ENCODE measurements at places on chromosomes 11 and 22.

DNA sequence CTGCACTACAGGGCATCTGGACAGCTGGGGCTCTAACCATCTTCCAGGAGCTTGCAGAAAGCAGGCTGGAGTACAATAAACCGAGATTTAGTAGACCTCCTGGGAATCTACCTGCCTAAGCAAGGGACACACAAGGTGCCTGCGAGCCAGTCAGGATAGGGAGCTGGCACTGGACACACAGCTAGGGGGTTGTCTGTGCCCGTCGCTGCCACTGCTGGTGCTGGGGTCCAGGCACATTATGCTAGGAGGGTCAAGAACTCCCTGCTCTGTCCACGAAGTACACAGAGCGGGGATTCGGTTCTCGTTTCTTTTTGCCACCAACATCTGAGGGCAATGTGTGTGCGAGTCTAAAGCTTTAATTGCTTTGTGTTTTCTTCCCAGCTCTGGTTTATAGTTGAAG is 4.2 kb downstream of the RIC8A start:
- DNase-seq: no peak

DNA sequence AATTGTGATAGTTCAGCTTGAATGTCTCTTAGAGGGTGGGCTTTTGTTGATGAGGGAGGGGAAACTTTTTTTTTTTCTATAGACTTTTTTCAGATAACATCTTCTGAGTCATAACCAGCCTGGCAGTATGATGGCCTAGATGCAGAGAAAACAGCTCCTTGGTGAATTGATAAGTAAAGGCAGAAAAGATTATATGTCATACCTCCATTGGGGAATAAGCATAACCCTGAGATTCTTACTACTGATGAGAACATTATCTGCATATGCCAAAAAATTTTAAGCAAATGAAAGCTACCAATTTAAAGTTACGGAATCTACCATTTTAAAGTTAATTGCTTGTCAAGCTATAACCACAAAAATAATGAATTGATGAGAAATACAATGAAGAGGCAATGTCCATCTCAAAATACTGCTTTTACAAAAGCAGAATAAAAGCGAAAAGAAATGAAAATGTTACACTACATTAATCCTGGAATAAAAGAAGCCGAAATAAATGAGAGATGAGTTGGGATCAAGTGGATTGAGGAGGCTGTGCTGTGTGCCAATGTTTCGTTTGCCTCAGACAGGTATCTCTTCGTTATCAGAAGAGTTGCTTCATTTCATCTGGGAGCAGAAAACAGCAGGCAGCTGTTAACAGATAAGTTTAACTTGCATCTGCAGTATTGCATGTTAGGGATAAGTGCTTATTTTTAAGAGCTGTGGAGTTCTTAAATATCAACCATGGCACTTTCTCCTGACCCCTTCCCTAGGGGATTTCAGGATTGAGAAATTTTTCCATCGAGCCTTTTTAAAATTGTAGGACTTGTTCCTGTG is 3.9 kb downstream of the MALAT1 start:
- peak; percentile 73 for DNase-seq

DNA sequence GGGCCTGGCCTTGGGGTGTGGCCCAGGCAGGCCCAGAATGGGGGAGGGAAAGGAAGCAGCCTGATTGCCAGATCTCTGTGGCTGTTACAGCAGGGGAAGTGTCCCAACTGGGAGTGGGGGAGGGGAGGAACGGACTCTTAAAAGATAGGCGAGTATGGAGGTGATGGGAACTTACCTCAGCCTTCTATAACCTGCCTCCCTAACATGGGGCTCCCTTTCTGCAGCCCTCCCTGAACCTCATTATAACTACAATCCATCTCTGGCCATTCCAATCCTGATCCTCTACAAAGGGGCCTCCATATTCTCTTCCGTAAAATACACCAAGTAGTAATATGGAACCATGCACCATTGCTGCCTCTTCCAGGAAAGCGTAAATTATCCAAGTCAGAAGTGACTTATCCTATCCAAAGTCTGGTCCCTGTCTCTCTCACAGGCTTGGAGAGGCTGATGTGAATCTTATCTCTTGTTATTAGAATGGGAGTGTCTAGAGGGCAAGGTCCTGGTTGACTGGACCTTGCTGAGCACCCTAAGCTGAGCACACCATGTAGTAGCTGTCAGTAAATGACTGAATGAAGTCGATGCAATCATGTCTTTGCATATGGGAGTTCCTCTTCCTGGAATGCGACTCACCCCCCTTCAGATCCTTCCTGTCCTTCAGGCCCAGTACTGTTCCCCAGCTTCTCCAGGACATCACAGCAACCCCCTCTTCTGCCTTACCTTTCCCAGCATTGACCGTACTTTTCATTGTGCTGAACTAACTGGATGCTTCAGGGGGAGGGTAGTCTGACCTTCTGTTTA is 5.9 kb downstream of the RHOG start:
- no peak for DNase-seq

DNA sequence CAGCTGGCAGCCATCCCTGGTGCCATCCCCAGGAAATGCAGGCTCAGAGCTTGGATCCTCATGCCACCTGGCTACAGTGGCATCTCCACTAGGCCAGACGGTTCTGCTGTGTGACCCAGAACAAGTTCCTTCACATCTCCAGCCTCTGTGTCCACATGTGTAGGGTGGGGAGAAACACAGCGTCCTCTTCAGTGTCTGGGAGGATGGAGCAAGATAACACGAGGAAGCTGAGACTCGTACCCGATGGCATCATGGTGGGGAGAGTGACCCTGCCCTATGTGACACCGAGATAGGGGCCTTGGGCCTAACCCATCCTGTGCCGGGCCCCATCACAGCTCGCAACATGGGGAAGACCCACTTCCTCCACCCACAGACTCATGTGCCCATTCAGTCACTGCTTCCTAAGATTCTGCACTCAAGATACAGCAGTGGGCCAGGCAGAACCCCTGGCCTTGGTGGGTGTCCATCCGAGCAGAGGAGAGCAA is 78.5 kb downstream of the MORC2 start:
- peak; percentile 2 for DNase-seq

DNA sequence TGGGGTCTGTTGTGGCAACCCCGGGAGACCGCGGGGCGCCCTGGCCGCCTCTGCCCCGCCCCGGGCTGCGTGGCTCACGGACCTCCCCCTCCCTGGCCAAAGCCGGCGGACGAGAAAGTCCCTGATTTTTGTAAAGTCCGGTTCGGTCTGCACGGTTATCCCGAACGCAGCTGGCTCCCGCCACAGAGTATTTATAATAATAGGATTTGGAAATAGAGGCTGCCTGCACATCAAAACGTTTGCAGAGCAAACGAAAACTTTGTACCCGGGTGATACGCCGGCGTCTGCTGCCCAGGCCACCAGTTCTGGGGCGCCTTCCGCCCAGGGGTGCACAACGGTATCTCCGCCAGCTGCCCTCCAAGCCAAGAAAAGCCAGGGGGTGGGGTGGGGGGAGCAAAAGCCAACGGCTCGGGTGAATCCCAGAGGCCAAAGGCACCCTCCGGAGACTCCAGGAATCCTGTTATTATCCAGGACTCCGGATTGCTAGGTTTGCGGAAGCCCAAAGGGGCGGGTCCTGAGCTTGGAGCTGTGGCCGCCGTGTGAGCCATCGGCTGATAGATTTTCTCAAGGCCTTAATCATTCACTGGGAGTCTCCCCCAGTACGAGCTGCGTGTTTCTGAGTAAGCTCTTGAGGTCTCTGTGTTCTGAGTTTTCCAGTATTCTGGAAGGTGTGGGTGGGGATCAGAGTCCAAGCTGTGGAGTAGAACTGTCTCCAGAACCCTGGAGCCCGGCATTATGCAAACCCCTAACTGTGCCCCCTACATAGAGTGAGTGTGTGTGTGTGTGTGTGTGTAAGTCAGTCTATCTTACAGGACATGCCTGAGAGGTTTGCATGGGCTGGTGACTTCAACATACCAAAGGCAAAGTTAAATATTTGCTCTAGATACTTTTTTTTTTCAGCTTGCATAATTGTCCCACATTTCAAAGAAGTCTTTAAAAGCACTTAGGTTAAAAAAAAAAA is 673 bp upstream of the SHANK2 start:
- peak; percentile 87 for DNase-seq

- no peak for DNase-seq
Measured at GRCh38 chr11:71940561-71941219, 11.8 kb downstream of the RNF121 start.

DNA sequence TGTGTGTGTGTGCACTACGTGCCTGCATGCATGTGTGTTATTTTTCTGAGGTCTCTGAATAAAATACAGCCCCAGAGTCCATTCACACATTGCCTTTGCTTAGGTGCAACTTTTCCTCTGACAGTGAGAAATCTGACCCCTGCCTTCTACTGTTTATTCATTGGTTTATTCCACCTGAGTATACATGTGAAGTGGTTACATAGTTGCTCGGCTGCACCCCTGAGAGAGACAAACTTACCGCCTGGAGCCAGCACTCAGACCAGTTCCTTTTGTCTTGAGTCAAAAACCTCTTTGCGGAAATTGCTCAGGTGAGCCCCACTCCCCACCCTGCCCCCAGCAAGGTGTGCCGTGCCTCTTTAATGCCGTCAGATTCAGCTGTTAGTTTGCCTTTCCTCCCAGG is 363.6 kb downstream of the BRD1 start:
- no peak for DNase-seq

DNA sequence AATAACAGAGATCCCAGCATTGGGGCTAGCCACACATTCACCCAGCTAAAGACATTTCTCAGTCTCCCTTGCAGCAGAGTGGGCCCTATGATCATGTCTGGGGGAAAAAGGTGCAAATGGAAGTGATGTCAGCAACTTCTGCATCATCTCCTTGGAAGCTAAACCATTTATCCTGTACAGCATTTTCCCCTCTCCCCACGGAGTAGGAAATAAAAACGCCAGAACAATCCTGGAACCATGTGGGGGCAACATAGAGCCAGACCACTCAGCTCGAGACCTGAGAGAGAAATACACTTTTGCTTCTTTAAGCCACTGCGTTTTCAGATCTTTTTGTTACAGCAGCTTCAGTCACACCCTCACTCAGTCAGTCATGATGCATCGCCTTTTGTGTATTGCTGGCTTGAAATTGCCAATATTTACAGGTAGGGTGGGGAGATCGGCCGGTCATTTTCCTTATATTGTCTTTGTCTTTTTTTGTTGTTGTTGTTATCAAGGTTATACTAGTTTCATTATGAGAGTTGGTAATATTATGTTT is 9.1 kb upstream of the RAC2 start:
- no peak for DNase-seq

DNA sequence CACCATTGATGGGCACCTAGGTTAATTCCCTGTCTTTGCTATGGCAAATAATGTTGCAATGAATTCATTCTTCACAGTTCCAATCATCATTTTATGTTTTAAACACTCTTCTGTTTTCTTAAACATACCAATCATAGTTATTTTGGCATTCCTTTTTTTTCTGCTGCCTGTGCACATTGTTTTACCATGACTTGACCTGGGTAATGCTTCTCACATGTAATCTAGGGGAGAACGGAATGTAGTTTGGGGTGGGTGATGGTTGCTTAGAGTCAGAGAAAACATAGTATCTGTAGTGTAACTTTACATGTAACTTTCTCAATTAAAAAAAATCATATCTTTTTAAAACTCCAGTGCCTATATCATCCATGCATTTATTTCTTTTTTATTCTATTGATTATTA is 1945.3 kb upstream of the RAG2 start:
- DNase-seq: no peak

GRCh38 chr11:45926536-45927331 is 4.3 kb downstream of the LARGE2 start:
- no peak for DNase-seq

DNA sequence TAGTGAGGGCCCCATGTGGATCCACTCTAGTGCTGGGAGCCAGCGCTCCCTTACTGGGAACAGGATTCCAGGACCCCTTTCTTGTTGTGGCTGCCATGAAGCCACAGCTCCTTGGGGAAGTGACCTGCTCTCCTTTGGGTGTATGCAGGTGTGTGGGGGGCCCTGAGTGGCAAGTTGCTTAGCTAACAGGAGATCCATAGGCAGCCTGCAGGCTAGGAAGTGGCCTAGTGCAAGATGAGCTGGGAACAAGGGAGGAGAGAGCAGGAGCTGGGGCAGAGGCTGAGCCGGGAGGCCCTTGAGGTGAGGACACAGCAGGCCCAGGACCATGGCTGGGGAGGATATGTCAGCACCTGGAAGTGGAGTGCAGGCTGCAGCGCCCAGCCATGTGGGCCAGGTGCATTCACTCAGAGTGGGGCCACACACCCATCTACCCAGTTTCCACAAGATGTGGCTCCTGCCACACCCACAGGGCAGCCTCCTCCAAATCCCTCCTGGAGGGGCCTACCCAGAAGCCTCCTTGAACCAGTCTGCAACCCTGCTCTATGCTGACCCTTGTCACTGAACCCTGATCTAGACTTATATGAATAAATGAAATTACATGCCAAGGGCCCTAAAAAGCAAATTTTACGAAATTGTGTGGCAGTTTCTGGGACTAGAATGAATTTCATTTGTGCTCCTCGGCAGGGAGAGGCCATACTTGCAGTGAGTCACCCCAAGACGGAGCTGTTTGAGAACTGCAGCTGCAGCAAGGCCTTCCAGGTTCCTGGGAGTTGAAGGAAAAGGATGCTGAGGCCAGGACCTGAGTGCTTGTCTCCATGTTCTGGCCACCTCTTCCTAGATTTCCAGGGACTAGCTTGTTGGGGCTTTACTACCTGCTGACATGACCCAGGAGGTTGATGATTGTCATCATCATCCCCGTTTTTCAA is 3.2 kb downstream of the THAP7 start:
- DNase-seq: no peak

DNA sequence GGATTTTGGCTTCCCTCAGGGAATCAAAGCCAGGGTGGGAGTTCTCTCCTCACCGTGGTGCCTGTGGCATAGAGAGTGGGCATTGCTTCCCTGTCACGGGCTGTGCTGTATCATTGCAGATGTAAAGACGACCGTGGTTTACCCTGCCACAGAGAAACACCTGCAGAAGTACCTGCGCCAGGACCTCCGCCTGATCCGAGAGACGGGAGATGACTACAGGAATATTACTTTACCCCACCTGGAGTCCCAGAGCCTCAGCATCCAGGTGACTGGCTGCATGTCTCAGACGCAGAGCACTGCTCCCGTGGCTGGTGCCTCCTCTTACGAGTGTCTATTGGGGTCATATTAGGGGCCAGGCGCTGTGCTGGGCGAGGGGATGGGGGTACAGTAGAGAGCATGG is 24.2 kb upstream of the ST3GAL4 start:
- peak; percentile 46 for DNase-seq

GRCh38 chr11:118310781-118311485 is 6.4 kb downstream of the CD3E start:
- DNase-seq: no peak

DNA sequence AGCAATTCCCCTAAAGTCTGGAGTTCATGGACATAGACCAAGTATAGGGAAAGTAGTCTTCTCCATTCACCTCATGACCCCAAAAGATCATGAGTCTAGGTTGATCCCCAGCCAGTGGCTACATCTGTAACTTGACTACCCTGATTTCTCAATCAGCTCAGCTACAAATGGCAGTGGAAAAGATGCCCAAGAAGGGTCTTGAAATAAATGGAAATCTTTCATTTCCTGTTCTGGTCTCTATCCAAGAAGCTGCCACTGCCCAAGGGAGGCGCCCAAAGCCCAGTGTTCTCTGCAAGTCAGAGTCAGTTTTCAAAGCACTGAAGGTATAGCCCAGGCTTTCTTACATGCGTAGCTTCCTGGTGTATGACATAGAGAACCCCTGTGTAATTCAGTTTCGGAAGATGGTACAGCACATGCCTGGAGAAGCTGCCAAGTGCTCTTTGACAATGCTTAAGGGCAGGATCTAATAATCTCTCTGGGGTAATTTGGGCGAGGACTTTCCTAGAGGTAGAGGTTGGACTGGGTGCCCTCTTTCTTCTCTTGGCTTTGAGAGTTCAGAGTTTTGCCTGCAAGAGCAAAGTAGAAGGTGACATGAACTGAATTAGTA is 101.1 kb downstream of the ADAMTS15 start:
- no peak for DNase-seq

Measured in kidney (tissue), 22 donors.